Stimulated activated CD8-positive, alpha-beta memory T cell treated with anti-CD3 and anti-CD28 coated beads, Interleukin-4, amount 100 ng/mL, for 1 hour (primary cell): ENCODE measurements at places on chromosomes 5 and 9.

DNA sequence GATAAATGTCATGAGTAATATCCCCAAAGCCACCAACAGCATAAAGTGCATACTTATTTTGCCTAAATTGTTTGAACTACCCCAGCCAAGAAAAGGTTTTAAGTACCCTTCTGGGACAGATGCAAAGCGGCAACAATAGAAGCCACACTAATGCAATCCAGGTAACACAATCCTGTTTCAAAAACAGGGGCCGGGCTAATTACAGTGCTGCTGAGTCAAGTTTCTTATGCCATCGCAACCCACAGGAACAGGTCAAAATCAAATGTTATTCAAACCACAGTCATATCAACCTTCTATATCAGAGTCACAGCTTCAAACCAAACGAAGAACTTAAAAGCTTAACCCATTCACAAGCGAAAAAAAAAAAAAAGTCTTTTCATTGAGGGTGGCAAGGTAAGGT, 28.3 kb downstream of the EBF1 start:
- DNase-seq, result no peak

DNA sequence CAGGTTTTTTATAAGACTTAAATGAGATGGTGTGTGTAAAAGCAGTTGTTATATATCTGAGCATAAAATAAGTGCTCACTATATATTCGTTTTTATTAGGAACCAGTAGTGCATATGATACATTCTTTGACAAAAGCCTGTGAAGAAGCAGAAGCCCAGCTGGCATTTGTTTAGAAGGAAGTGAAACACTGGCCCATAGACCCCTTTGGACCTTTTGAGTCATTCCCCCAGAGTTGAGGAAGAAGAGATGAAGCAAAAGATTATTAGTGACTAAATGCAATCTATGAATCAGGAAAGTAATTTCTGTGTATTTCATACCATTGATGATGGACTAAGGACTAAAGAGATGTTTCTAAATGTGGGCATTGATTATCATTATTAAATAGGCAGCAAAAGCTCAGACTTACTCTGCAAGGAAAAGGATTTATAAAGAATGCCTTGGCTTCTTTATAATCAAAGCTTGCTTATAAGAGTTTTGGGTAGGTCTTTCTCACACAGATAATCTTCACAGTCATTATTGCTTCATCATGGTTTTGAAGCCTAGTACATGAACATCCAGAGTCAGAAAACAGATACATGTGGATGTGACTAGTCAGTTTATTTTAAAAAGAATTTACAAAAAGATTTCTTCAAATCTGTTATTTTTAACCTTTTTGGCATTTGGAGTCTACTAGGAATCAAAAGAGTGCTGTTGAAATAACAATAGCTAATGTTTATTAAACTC, 16.9 kb upstream of the FER start:
- no peak for DNase-seq

- DNase-seq, result no peak
Measured at GRCh38 chr9:89880161-89880560, 275.3 kb downstream of the GADD45G start.

GRCh38 chr5:17182494-17182893, 34.9 kb upstream of the BASP1 start:
- no peak for DNase-seq

DNA sequence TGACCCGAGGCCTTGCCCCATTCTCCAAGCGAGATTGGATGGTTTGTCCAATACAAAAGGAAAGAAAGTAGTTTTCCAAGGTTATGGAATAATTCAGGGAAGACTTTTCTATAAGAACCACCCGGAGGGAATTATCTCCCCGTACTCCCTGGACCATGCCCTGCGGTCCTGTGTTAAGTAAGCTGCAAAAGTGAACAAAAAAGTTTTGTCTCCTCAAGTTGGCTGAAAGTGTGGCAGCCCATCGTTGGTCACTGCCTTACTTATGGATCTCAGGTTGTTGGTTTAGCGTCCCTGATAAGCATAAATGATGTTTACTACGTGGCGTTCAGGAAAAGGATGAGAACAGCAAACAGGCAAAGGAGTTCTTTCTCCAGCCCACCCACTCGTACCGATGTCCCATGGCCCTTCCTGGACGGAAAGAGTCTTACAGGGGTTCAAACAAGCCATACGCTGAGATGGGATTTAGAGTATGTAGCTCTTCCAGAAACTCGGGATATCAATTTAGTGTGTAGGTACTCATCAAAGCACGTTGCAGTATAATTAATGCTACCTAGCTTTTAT, 413 bp upstream of the AUH start:
- DNase-seq, result no peak

DNA sequence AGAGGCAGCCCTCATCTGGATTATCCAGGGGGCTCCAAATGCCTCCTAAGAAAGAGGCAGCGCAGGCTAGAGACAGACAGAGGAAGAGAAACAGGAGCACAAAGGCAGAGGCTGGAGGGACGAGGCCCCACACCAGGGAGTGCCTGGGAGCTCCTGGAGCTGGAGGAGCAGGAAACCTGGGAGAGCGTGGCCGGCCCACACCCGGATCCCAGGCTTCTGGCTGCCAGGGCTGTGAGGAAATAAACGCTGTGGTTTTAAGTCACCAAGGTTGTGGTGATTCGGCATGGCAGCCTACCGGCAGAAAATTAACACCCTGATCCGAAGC, 165.5 kb downstream of the OLFM1 start:
- no peak for DNase-seq

DNA sequence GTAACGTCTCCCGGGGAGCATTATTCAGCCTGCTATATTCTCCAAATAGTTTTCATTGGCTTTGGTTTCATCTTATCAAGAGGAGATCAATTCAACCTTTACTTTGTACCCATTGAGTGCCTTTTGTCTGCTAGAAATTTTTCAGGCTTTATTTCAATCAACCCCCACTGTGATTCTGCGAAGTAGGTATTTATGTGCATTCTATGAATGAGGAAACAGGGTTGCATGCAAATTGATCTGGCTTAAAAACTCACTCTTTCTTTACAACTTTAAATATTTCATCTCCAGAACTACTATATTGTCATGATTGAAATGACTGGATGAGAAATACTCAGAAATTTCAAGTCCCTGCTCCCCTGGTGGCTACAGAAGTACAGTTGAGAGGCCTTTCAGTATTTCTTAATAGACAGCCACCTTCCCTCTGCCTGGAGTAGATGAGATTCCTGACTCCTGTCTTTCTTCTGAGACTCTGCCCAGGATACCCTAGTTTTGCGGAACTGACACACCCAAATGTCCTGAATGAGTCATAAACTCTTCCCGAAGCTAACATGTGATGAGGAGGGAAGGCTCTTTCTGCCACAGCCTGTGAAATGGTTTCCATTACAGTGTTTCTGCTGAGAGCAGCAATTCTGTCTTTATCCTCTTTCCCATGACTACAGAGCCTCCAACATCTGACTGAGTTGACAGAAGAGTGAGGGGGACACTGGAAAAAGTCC, 52.6 kb upstream of the TNC start:
- DNase-seq, result no peak

GRCh38 chr9:84702471-84702870, 32.9 kb downstream of the NTRK2 start:
- no peak for DNase-seq

DNA sequence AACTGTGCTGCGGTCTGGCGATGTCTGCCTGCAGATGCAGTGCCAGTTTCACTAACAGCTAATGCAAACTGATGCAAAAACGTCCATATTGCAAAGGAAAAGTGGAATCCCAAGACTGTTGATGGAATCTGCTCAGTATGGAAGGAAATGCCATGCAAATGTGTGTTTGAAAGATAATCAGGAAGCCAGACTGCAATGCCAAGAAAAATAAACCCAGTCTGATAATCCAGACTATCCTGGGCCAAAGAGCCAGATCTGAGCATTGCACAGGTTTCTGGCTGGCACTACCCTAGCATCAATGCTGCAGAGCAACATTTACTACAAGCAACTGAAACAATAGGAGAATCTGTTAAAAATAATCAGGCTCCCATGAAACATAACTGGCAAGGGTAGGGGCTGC, 130.3 kb downstream of the FSTL4 start:
- no peak for DNase-seq
